COLO829 (cell line): ENCODE measurements at places on chromosomes 6 and 20.

GRCh38 chr6:501891-502601 lies 110.5 kb downstream of the IRF4 start:
- peak; percentile 64 for DNase-seq

- DNase-seq = no peak
These were observed 301.4 kb upstream of the TBX18 start for GRCh38 chr6:85065831-85066230.

DNA sequence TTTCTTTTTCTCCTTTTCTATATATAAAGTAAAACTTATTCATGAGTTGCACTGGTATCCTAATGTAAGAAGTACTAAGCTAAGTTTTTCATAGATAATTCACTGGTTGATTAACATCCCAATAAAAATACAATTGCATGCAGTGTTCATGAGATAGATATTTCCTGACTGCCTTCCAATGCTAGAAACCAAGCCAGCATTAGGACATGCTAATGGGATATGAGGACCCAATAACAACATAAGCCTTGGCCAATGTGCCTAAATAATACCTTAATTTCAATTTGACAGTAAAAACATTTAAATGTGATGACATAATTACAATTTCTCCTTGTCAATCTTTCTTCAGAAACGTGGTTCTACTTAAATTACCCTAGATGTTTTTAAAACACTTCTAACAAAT lies 152.7 kb downstream of the RNGTT start:
- DNase-seq = no peak

GRCh38 chr6:55518529-55519060 lies 60.4 kb downstream of the HMGCLL1 start:
- DNase-seq = no peak

DNA sequence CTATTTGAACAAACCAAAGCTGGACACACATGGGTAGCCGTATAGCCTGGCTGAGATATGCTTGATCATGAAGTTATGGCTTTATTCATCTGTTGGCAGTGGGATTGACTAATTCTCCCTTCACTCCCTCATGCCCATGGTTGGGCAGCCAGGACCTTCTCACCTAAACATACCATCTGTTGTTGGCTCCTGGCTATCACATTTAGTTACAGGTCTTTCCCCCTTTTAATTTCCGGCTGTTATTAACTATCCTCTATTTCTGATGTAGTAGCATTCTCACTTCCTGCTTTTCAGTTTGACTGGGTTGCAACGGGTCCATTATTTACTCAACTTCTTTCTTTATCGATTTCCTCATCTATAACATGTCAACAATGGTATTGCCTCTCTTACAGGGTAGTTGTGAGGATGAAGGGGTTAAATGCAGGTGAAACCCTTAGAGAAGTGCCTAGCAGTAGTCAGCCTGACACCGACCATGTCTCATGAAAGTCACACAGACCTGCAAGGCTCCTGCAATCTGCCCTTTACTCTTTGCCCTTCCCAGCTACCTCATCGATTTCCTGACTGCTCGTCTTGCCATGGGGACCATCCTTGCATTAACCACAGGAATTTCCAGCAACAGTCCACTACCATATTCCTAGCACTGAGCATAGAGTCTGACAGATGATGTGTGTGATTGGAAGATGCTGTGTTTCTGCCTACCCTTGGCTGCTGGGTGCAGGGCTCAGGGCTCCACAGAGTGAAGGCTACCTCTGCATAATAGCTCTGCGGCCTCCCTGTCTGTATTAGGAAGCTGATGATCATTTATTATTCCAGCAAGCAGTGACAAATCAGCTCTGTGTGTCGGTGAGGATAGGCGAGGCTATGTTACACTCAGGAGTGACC lies 42.2 kb downstream of the PPP1R14C start:
- DNase-seq = no peak

DNA sequence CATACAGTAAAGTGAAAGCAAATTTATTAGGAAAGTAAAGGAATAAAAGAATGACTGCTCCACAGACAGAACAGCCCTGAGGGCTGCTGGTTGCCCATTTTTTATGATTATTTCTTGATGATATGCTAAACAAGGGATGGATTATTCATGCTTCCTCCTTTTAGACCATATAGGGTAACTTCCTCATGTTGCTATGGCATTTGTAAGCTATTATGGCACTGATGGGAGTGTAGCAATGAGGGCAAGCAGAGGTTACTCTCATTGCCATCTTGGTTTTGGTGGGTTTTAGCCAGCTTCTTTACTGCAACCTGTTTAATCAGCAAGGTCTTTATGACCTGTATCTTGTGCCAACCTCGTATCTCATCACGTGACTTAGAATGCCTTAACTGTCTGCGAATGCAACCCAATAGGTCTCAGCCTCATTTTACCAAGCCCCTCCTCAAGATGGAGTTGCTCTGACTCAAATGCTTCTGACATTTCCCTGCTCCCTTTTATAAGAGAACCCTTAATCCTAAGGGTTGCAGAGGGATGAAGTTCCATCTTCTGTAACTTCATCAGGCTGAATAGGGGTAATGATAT lies 280.1 kb upstream of the RGS17 start:
- no peak for DNase-seq

DNA sequence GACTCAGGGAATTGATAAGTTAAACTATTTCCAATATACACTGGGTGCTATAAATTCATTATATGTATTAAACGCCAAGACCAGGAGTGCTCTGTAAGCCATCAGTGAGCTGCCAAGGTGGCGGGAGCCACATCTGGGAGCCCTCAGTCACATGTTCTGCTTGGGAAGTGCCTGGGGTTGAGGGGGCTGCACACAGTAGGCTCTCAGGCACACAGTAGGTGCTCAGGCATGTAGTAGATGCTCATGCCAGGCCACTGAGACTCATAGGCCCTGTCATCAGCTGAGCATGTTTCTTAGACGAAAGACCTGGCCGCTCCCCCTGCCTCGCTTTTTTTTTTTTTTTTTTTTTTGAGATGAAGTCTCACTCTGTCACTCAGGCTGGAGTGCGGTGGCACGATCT lies 83.3 kb upstream of the BHLHE23 start:
- no peak for DNase-seq

- DNase-seq = no peak
These were observed 40.6 kb downstream of the CGA start for GRCh38 chr6:87054143-87054833.

GRCh38 chr6:46510651-46511050 lies 19.4 kb upstream of the RCAN2 start:
- no peak for DNase-seq

DNA sequence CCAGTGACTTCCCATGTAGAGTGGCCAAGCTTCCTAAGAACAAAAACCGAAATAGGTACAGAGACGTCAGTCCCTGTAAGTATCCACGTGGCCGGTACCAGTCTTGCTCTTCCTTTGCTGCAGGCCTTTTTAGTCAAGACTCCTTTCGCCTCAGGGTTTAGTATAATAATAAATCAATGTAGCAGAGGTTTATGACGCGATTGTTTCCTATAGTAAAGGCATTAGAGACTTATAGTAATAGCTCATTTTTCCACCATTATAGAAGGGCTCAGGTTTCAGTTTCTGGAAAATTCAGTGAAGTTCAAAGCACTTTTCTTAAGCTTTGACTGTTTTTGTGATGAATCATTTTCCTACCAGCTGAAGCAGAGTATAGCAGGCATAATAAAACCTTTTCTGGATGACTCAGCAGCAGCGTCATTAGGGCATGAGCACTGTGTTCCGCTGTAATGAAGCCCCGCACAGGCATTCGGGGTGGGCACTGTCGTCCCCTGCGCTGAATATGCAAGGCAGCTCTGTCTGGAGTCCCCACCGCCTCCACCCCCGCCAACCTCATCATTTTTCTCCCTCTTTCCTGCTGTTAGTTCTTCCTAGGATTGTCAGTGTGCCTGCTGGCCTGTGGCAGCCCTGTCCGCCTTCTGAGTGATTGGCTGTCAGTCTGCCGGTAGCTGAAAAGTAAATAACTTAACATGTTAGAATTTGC lies 51.3 kb downstream of the PTPN1 start:
- peak; percentile 98 for DNase-seq

GRCh38 chr20:6908673-6909072 lies 141.2 kb downstream of the BMP2 start:
- no peak for DNase-seq

DNA sequence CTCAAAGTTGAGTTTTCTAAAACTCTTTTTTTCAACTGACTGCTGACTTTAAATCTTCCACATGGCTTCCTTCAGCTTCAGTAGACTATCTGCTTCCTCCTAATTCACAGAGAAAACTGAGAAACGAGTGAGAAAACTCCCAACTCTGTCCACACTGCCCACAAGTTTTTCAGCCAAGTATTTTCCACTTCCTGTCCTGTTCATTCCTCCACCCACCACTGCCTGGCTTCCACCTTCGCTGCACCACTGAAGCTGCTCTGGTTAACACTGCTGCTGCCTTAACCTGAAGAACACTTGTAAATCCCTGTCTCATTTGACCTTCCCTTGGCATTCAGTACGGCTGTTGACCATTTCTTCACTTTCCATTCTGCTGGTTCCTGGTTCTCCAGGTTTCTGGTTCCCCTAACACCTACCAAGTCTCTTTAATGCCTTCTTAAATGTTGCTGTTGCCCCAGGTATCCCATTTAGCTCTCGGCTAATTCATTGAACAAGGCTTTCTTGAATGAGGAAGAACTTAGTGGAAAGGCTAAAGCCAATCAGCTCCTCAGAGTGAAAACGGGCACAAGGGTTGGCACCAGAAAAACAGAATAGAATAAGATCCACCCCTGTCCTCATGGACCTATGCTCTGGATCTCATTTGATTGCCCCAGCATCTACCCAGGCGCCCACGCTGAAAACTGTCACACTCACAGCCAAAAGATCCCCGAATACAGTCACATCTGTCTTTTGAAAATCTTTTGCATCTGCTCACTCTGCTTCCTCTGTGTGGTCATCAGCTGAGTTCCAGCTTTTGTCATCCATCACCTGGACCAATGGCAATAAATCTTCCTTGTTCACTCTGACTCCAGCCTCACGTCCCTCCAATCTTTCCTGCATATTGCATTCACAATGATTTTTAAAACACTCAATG lies 104.4 kb upstream of the TAB2 start:
- DNase-seq = no peak

- DNase-seq = peak; percentile 92
These were observed 65.7 kb upstream of the TOP1 start for GRCh38 chr20:40962733-40963504.

DNA sequence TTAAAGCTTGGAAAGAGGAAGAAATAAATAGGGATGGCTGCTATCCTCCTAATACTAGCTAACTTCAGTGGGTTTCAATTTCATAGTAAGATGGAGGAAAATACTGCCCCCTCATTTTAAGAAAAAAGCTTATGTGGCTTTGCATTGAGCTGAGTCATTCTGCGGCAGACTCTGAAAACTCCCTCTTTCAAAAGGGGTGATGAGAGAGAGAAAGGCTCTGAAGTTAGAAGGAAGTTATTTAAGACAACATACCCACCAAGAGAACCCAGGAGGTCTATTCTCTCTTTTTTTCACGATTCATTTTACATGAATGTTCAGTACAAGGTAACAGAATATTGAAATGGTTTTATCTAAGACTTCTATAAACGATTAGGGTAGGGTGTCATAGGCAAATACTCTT lies 4.5 kb downstream of the PRDM13 start:
- DNase-seq = no peak

- DNase-seq = no peak
These were observed 566.6 kb upstream of the CITED2 start for GRCh38 chr6:139940741-139941729.

DNA sequence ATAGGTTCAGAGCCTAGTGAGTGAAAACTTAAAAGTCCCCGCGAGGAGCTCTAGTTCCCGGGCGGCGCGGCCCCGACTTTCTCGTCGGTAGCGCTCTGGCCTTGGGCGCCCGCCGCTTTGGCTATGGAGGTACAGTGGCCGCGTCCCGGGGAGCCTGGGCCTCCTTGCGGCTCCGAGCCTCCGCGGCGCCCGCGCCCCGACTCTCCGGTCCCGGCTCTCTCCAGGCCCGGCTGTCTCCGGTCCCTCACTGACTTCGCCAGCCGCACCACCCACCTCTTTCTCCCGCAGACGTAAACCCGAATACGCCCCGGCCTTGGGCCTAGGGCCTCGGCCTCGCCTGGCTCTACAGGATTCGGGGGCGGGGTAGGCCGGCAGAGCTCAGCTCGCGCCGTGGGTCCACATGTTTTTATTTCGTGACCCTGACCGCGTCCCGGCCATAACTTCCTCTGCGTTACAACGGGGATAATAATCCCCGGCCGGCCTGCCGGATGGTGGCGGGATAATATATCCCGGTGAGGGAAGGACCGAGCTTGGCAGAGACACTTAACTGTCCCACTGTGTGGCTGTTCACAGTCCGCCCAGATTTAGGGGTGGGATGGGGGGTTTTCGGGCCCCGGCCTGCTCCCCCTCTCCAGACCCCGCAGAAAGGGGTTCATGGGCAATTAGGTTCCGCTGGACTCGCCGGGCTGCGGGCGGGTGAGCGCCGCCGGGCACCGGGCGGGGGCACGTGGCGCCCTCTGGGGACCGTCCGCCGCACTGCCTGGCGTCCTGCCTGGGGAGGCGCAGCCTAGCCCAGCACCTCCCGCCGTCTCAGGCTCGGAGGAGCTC lies 10.0 kb upstream of the TBX18 start:
- no peak for DNase-seq

DNA sequence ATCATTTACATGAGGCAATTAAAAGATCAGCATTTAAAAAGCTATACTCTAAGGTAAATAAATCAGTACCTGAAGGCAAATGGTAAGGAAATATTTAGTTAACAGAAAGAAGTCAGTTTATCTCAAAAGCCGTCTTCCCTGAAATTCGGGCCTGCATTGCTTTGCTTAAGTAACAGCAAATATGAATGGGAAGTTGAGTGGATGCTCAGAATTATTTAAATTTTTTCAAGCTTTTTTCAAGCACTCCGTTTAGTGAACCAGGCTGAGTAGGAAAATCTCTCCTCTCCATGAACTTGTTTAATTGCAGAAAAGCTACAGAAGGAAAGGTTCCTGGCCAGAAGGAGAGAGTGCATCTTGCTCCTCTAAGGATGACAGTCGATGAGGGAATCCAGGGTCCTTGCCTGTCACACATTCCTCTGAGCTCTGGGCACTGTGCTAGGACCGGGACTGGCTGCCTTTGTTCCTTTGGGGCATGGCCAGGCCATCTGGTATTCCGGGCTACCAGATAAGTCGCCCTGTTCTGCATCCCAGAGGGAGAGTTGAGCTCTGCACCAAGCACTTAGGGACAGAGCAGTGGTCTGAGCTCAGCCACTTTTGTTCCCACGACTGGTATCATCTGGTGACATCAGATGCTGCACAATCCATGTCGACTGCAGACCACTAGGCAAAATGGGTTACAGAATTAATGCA lies 77.6 kb downstream of the RIN2 start:
- DNase-seq = no peak

DNA sequence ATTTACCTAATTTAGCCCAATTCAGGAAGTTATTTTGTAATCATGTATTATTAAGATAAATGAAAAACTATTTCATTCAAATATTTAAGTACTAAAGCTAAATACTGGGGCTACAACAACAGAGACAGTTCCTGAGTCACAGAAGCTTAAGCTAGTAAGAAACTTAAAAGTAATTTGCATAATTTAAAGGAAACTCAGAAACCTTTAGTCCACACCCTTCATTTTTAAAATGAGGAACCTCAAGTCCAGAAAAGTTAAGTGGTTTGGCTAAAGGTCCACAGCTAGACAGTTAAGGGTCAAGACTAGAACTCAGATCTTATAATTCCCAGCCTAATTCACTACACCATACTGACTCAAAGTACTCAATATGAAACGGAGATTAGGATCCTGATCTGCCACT lies 7.2 kb downstream of the LMBRD1 start:
- no peak for DNase-seq

- DNase-seq = no peak
These were observed 51.6 kb downstream of the RFX6 start for GRCh38 chr6:116928677-116929076.

GRCh38 chr20:62749851-62750445 lies 41.3 kb downstream of the NTSR1 start:
- DNase-seq = no peak
